ENCODE measurements at places on chromosomes 4 and X. TPM values are rescaled to one million over a fixed set of nuclear protein-coding genes. Genes with fewer than 3 reads are reported as not detected.

DNA sequence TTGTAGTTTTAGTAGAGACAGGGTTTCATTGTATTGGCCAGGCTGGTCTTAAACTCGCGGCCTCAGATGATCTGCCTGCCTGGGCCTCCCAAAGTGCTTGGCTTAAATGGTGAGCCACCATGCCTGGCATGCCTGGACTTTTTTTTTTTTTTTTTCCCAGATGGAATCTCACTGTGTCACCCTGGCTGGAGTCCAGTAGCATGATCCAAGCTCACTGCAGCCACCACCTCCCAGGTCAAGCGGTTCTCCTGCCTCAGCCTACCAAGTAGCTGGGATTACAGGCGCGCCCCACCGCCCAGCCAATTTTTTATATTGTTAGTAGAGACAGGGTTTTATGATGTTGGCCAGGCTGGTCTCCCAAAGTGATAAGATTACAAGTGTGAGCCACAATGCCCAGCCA, 8.4 kb downstream of the UBE2K start:
- no peak overlapping the region for H3K27ac ChIP-seq
- H3K4me1 ChIP-seq = no peaks in the 10 kb centered on the region
- H3K36me3 ChIP-seq = peaks cover 9% of the 10 kb centered on the region

ARHGAP6 gene
- 3.9 TPM for polyA plus RNA-seq

GRCh38 chr4:15868111-15868510, 70.4 kb downstream of the FGFBP1 start:
- no peaks in the 10 kb centered on the region for H3K4me1 ChIP-seq
- no peak overlapping the region for H3K4me3 ChIP-seq
- DNase-seq = no peak
- no peak overlapping the region for H3K27ac ChIP-seq

DNA sequence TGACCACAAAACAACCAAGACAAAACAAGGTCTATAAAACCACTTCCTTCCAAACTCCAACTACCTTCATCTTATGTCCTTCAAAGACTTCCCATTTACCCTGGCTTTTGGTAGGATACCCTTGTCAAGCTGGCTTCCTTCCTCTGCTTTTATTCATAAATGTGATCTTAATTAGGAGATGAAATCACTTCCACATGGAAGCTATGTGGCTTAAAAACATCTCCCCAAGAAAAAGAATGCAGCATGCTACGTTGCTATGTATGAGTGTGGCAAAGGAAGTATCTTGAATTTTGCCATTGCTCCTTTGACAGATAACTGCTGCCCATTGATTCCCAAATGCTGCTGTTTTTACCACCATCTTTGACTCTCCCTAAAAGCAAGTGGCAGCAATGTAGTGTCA, 46.4 kb upstream of the VEGFD start:
- no peak overlapping the region for H3K27ac ChIP-seq
- no peaks in the 10 kb centered on the region for H3K4me1 ChIP-seq
- DNase-seq = no peak
- no peak overlapping the region for H3K4me3 ChIP-seq

SSX4B gene
- polyA plus RNA-seq = not detected

MAGEA11 gene
- polyA plus RNA-seq = not detected

GRCh38 chr4:78953769-78954666, 14.8 kb upstream of the PAQR3 start:
- DNase-seq = no peak
- H3K4me1 ChIP-seq = no peaks in the 10 kb centered on the region
- no peaks in the 10 kb centered on the region for H3K27me3 ChIP-seq
- no peak overlapping the region for H3K4me3 ChIP-seq
- H3K27ac ChIP-seq = no peak overlapping the region
- no peaks in the 10 kb centered on the region for H3K36me3 ChIP-seq

TLR10 gene
- 2.7 TPM for polyA plus RNA-seq

DNA sequence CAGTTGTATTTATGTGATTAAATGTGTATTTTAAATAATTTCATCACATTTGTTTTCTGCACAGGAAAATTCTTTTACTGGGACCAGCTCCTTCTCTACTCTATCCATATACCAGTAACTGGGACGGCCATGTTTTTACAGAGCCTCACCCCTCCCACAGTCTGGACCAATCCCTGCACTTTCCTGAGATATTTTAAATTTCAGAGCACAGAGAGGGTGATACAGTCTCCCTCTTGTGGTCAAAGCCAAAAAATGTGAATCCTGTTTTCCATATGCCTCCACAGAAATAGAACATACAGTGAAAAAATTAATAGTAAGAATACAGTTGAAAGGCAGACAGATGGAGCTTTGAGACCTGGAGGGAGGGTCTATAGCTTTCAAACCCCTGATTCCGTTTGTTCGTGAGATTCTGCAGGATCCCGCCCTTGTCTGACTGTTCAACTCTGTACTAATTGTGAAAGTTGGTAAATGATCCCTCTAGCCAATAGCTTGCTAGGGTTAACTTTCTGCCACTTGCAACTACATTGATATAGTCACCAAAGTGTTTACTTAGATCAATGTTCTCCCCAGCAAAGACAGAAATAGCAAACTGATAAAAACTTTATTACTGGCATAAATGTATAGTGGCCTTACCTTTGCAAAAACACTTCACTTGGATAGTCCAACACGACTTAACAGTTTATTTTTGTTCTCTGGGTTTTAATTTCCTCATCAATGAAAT, 172.2 kb downstream of the PPARGC1A start:
- H3K27me3 ChIP-seq = no peaks in the 10 kb centered on the region
- H3K36me3 ChIP-seq = no peaks in the 10 kb centered on the region
- no peak for DNase-seq
- H3K4me1 ChIP-seq = no peaks in the 10 kb centered on the region

GRCh38 chr4:19961091-19961490, 290.6 kb upstream of the SLIT2 start:
- H3K36me3 ChIP-seq = no peaks in the 10 kb centered on the region
- DNase-seq = no peak

DNA sequence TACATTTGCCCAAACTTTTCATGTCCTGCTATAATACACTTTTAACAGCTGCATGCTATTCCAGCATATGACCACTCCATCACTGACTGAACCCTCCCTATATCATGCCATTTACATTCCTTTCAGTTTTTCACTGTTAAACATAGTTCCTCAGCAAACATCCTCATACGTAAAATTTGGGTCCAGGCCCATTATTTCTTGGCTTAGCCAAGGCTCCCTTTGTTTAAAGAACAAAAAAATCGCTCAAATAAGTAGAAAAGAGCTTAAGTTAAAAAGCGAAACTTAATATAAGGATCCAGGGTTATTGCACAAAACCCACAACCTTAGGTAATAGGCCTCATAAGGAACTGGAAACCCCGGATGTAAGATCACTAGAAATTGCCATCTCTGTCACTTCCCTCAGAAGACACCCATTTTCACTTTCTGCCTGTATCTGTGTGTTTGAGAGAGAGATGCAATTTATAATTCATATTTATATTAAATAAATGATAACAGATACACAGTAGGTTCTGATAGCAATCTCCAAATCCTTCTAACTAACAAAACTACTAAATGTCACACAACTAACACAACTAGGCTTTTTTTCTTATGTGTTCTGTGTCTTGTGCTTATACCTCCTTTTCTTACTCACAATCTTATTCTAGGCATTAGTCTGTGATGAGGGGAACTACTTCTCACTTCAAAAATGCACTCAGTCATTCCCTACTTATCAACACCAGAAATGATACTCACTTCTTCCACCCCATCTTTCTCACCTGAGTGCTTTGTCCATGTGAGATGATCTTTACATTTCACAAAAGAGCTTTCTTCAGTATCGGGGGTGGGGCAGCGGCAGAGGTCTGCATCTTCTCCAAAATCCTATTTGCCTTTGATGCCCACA, 59.9 kb upstream of the FAM241A start:
- H3K4me1 ChIP-seq = no peaks in the 10 kb centered on the region
- no peak overlapping the region for H3K4me3 ChIP-seq
- H3K27me3 ChIP-seq = no peaks in the 10 kb centered on the region
- no peaks in the 10 kb centered on the region for H3K36me3 ChIP-seq
